Stimulated activated CD8-positive, alpha-beta memory T cell treated with anti-CD3 and anti-CD28 coated beads, Interleukin-2, amount 100 ng/mL, for 1 hour (primary cell): ENCODE measurements at places on chromosomes 2 and 18.

- DNase-seq = no peak
Observed at GRCh38 chr2:23327416-23327815, 57.6 kb upstream of the KLHL29 start.

DNA sequence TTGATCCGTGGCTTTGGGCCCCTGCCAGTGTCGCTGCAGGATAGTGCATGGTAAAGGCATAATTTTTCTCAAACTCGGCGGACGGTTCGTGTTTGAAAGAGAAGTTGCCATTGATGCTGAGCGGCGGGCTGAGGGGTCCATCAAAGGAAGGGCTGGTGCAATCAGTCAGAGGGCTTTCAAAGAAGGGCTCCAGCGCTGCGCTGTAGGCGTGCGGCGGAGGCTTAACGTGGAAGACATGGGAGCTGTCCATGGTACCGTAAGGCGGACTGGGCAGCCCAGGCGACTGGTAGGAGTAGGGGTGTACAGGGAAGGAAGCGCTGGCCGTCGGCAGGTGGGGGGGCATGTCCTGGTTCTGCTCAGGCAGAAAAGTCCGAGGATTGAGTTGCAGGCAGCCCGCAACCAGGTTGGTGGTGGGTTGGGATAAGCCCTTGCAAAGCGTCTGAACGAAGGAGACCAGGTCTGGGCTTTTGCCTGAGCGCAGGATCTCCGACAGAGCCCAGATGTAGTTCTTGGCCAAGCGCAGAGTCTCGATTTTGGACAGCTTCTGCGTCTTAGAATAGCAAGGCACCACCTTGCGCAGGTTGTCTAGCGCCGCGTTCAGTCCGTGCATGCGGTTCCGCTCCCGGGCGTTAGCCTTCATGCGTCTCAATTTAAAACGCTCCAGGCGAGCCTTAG is 2.3 kb downstream of the NEUROD1 start:
- peak; percentile 14 for DNase-seq

GRCh38 chr2:240902615-240903041 is 3.5 kb upstream of the CROCC2 start:
- DNase-seq = no peak

DNA sequence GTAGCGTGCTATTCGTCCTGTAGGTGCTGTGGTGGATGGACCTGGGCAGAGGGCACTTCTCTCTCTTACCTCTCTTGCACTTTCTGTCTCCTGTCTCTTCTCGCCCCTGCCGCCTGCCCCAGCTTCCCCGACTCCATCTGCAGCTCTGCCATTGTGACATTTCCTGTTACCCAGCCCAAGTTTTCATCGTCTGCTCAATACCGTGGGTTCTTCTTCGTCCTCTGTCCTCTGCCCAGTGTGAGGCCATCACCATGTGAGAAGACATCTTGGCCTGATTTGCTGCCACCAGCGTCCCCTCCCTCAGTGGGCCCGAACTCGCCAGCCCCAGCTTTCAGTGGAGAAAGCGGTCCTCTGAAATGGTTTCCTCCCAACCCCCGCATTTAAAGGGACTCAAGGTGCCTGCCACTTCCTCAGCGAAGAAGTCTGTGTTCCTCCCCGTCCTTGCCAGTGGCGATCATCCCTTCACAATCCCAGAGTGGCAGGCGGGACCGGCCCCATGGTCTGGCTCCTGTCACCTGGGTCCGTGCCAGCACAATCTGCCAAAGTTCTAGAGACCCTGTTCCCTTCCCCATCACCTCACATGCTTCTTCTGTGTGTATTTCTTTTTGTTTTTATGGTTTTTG is 18.0 kb downstream of the TGOLN2 start:
- DNase-seq = no peak

DNA sequence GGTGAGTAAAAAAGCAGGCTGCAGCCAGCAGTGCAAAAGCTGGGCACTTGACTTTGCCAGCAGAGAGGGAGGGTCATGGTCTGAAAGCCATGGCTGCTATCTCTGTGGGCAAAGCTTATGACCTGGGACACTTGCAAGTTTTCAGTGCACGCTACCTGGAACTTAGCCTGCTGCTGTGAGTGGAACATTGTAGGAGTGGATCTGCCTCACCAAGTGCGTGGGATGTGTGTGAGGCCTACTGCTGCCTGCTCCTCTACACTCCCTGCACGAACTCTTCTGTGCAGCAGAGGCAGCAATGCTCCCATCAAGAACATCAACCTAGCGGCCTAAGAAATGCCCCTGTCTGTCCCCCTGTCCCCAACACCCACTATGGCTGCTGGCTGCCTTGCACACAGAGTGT is 344.1 kb upstream of the REG3G start:
- DNase-seq = no peak

DNA sequence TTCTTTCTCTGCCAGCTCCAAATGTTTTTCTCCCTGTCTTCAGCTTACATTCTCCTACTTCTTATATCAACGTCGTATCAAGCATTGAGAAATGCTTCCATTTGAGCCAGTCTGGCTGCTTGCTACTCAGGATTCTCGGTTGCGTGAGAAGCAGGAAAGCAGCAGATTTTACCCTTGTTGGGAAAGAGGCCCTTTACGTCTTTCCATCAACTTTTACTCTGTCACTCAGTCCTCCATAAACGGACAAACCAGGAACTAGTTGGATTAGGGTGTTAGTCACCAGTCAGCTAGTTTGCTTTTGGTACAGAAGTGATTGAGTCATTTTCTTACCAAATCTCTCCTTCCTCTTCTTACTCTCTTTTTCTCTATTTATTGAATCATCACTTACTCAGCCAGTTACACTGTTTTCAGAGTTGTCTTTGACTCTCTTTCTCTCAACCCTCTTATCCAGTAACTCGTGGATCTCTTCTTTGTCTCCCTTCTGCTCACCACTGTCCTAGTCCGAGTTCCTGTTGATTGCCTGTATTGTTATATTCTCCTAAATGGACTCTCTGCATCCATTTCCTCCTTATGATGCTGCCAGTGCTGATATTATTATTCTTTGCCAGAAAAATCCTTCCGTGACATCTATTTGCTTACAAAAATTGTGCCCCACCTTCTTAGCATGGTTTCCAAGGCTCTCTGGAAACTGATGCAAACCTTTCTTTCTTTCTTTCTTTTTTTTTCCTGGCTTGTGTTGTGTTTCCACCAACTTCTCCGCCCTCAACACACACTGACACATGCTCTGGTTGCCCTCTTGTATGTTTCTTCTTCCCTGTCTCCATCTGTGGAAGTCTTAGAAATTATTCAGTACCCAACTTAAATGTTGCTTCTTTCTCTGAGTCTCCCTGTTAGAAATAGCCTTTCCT is 61.5 kb downstream of the VRK2 start:
- DNase-seq = no peak

GRCh38 chr18:3867864-3868311 is 417.9 kb downstream of the TGIF1 start:
- DNase-seq = no peak

GRCh38 chr2:194260185-194260584 is 1396.8 kb upstream of the SLC39A10 start:
- DNase-seq = no peak

- DNase-seq = no peak
Observed at GRCh38 chr18:48197819-48198218, 211.4 kb downstream of the ZBTB7C start.

DNA sequence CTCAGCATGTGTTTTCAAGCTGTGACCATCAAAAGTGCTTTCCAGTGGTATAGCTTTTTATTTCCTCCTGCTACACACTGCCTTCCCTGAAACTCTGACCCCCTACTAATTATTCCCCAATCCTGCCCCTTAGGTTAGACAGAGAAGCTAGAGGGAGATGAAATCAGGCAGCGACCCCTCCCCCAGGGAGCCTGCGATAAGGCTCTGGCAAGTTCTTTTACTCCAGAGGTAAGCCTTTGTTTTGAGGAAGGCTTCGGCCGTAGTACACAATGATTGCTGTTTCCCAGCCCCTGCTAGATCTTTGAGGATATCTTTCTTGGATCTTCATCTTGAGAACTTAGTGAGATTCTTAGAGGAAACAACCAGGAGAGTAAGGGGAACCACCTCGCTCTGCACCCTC is 33.5 kb upstream of the NOL4 start:
- no peak for DNase-seq

DNA sequence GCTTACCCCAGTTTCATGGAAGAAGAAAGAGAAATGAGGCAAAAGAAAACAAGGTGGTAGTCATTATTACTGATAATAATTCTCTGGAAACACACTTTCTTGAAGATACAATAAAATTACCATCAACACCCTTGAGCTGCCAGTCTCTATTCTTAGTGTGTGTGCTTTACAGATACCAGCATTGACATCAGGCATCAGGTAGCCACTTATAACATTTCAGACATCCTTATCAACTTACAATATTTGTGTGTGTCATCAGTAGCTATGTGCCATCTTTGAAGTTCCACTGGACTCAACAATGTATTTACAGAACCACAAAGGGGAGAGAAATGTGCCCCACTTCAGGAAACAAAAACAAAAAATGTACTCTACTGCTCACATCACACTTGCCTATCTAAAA is 62.1 kb downstream of the TCF4 start:
- DNase-seq = no peak

- DNase-seq = no peak
Observed at GRCh38 chr2:464562-465309, 176.8 kb upstream of the ALKAL2 start.

DNA sequence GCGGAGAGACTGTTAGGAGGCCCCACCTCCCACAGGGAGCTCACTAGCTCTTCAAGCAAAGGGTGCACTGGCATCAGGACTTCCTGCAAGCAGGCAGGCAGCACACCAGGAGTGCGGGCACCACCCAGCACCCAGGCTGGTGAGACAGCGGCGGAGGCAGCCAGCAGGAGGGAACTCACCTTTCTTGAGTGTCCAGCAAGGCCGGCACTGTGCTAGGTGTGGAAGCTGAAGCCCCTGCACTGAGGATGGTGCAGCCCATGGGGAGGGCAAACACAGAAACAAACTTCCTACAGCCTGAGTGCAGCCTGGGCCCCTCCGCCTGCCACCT is 100.7 kb upstream of the ID2 start:
- no peak for DNase-seq

GRCh38 chr18:75723521-75724340 is 296.2 kb upstream of the SMIM21 start:
- no peak for DNase-seq

DNA sequence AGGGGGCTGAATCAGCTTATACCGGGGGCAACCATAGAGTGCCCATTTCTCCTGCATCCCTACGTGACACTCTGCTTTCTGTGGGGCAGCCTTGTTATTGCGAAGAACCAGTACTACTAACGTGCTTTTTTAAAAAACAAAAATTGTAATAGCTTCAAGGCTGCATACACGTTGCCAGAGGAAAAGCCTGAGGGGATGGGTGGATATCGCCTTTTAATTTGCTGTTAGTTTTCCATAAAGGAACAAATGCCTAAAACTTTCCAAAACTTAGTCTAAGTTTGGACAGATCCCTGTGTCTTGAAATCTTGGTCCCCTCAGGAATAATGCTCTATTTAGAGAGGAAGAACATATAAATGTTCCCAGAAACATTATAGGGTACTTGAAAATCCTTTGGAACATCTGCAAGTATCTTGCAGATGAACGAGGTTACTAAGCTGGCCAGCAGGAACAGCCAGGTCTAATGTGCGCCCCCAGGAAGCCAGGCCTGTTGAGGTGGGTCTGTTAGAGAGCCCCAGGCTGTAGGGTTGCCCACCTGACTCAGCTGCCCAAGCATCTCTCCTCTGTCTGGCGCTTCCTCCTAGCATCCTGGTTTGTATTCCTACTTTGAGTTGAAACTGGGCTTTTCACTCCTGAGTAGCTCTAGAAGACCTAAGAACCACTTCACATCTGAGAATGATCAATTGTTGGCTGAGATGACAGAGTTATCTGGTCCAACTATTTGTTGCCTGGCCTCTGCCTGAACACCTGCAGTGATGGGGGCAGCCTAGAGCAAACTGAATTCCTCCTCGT is 96.9 kb downstream of the TGOLN2 start:
- no peak for DNase-seq

DNA sequence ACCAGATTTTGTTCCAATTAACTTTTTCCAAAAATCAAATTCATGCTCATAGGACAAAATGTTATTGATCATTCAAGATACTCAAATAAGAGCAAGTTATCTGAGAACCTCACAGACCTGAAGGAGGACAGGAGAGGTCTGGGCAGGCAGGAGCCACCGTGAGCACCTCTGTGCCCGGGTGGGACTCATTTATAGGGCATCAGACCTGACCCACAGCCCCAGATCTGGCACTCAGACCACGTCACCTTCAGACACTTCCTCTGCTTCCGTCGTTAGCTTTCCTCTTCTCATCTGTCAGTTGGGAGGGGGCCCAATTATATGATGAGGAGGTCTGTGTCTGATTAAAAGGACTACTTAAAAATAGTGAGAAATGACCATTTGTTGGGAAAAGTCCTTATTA is 169.4 kb downstream of the EIPR1 start:
- DNase-seq = no peak

DNA sequence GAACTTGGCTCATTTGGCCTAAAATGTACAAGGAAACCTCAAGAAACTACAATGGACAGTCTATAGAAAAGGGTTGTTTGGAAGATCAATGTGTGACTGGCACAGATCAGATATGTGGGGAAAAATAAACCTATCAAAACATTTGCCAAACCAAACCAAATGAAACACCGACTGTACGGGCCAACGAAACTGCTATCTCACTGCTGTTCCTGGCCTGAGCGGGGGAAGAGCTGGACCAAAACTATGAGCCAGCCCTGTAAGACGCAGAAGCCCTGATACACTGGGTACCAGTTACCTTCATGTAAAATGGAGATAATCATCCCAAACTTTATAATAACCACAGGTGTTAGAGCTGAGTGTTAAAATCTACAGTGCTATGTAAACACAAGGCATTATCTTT is 11.7 kb downstream of the CDC42EP3 start:
- no peak for DNase-seq
